ENCODE measurements at places on chromosomes 2 and 18.

- peak; percentile 41 for DNase-seq
These were observed 66.8 kb upstream of the STPG4 start for GRCh38 chr2:47221946-47222345.

DNA sequence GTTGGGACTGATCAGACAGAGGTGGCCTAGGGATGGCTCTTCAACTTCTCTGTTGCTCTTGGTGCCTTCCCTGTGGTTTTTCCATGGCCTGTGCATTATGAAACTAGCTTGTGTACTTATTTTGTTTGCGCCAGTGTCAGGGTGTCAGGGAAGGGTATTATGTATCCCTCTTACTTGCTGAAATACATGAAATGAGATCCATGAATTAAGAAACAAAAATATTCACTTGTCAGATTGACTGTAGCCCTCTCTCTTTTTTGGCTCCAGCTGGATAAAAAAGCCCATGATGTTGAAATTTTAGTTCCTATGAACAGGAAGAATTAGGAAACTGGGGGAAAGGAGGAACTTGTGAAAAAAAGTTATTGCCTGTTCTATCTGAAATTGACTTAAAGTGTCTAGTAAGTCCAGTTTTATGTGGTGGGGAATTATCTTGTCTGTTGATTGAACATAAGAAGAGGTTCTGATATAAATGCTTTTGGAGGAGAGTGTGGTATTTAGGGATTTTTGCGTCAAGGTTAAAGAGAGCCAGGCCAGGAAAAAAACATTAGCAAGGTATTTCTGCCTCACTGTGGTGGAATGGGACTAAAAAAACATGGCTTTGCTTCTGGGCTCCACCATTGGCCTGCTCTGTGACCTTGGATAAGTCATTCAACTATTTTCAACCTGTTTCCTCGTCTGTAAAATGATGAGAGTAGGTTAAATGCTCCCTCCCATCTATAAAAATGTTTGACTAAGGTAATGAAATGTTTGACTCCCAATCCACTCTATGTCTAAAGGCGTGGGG is 12.0 kb downstream of the UGP2 start:
- peak; percentile 51 for DNase-seq

DNA sequence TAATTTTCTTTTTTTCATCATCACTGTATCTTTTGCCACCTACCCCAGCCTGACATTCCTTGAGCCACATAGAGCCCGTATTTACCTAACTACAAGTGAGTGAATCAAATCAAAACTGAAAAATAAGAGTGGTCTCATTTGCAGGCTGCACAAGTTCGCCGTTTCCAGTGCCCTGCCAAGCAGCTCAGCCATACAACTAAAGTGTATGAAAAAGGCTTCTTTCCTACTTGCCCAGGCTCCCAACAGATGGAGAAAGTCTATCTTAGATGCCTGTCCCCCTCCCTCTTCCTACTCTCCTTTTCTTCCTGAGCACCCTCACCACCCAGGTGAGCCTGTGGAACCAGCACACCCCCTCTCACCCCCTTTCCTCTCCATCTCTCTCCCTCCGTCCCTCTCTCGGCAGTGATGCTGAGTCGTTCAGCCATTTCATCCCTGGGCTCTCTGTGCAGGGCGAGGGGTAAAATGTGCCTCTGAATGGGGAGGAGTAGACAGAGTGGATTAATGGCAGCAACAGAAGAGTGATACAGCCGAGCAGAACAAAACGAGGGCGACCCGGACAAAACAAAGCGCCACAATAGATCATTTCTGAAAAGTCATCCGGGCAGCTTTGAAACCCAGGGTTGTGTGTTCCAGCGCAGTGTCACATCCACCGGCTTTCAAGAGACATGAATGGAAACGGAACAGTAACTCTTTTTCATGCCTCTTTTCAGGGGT is 65.0 kb upstream of the POU3F3 start:
- no peak for DNase-seq

DNA sequence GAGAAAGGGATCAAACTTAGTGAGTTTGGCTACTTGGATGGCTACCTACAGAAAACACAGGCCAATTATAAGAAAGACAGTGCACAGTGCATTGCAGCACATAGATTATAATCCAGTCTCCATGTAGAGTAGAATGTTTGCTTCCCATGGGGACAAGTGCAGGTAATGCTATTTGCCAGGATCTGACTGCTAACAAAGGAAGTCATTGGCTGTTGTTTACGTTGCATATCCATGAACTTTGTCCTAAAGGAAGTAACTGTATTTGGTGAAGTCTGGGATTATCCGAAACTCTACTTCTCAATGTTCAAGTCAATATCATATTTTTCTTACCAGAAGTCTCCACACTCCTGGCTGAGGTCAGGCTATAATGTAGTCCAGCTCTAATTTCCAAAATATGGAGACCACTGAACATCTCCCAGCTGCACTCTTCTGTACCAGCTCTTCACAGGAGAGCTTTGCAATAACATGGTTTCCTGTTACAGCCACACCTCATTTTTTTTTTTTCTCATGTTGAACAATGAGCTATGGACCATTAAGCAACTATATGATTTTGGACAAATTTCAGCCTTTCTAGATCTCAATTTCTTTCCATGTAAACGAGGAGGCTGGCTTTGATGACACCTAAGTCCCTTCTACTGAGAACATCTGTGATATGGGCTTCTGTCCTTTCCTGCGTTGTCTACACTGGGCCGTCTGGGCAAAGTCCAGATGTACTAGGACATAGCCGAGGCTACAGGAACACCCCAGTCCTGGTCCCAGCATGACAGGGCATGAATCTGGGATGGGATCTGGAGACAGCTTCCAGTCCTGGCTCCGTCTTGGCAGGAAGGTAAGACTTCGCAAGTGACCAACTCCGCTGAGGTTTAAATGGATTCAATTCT is 154.8 kb downstream of the LAMA1 start:
- no peak for DNase-seq

DNA sequence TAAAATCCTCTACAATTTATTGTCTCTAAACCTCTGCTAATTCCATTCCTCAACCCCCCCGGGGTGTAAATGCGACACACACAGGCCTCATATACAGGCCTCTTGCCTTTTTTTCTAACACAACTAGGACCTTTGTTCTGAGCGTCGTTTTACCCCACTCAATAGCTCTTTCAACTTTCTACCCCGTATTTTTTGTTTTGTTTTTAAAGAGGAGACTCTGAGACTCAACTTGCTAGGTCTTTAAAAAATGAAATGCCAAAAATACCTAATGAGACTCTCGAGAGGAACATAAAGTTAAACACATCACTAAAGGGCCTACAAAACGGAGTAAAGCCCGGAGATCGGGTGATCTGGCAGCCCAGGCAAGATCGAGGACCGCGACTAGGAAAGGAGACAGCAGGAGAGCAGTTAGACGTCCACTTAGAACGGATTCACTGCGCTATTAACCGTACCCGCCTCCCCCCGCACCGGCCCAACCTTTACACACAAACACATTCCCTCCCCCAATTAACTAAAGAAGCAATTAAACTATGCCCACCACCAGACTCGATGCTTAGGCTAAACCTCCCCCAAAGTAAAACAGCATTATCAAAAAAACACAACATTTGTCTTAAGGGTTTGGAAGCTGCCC is 1.7 kb downstream of the TRIP12 start:
- DNase-seq = no peak

GRCh38 chr18:34223893-34224422 is 755 bp downstream of the NOL4 start:
- DNase-seq = no peak

GRCh38 chr2:223185638-223186037 is 133.6 kb downstream of the KCNE4 start:
- no peak for DNase-seq
